Stimulated activated CD4-positive, alpha-beta T cell treated with anti-CD3 and anti-CD28 coated beads, Interleukin-15, amount 100 ng/mL, for 1 hour (primary cell): ENCODE measurements at places on chromosomes 12 and 14.
A peak's percentile ranks its signal among the peaks of the same experiment; 100 is the strongest.

- DNase-seq: peak; percentile 27
These were observed 24.3 kb downstream of the MVK start for GRCh38 chr12:109597795-109598427.

GRCh38 chr12:92194561-92194960 is 48.9 kb upstream of the BTG1 start:
- DNase-seq: no peak

DNA sequence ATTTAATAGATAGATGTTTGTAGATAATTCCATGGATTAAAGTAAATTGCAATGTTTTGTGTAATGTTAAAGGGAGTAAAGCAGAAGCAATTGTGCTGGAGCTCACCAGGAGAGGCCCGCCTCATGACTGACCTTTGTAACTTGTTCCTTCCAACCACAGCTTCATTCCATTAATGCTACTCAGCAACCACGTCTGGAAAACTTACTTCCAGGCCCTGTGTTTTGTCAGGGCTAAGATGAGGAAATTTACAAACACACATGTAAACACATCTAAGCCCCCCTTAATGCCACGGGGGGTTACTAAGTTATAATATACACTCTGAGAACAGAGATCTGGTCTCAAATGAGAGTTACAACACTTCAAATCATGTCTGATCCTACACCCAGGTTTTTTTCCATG is 12.4 kb downstream of the LUM start:
- DNase-seq: no peak

DNA sequence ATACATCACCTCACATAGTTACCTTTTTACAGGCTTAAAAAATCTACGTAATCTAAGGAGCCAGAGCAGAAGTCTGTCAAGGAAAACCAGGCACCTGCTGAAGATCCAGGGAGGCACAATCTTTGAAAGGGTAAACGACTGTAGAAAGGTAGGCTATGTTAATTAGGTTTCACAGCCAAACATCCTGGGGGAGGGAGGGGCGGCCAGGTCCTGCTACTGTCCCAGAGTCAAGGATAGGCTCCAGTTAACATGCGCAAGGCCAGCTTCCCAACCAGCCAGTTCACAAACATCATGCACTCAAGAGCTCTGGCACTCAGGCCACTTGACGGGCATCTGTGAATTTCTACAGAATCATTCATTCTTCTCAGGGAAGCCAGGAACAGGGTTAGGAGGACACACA is 22.9 kb downstream of the NIN start:
- no peak for DNase-seq

- DNase-seq: no peak
These were observed 10.6 kb downstream of the CD163L1 start for GRCh38 chr12:7433276-7433822.
